GM03348 (cell line): ENCODE measurements at places on chromosomes 16 and 17.

DNA sequence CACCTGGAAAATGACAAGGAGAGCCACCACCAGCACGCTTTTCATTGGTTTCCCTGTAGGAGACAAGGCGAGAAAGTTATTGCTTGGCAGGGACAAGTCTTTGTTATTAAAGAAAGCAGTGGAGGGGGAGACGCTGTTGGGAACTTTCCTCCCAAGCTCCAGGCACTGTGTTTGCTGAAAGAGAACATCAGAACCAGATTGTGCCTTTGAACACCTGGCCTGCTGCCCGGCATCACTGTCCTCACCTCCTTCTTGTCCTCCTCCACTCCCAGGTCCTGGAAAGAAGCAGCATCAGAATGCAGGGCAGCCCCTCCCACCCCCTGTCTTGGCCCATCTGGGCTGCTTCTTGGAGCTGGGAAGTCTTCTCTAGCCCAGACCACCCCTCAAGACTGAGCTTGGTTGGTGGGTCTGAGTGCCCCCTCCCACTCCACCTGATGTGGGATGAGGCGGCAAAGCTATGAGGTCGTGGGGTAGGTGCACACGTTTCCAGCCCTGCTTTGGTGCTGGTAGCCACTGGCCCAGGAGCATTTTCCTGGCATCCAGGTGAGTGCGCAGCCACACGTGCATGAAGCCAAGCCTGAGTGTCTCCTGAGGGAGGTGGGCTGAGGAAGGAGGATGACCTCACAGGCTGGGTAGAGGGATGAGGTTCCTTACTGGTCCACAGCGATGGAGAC is 6.2 kb downstream of the CCR7 start:
- DNase-seq, result no peak

DNA sequence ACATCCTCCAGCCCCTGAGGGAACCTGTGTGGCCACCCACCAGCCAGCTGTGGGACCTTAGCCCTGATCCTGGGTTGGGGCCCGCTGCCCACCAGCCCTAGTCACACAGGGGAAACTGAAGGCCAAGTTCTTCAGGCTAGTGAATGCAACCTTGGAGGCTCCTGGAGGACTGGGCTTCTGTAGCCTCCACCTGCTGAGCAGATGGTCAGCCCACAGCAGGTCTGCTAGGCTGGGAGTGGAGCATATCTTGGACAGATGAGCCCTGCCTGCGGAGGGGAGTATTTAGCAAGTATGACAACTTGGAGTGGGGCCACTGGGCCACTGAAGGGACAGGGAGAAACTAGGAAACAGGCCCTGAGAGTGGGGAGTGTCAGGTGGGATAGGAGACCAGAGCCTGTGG is 4.1 kb downstream of the DPEP3 start:
- no peak for DNase-seq

GRCh38 chr17:75077496-75078283 is 10.1 kb upstream of the SLC16A5 start:
- peak; percentile 36 for DNase-seq

GRCh38 chr16:11768849-11769248 is 26.2 kb upstream of the TXNDC11 start:
- no peak for DNase-seq

GRCh38 chr17:77316191-77316641 is 175.4 kb downstream of the SEC14L1 start:
- DNase-seq, result peak; percentile 74

DNA sequence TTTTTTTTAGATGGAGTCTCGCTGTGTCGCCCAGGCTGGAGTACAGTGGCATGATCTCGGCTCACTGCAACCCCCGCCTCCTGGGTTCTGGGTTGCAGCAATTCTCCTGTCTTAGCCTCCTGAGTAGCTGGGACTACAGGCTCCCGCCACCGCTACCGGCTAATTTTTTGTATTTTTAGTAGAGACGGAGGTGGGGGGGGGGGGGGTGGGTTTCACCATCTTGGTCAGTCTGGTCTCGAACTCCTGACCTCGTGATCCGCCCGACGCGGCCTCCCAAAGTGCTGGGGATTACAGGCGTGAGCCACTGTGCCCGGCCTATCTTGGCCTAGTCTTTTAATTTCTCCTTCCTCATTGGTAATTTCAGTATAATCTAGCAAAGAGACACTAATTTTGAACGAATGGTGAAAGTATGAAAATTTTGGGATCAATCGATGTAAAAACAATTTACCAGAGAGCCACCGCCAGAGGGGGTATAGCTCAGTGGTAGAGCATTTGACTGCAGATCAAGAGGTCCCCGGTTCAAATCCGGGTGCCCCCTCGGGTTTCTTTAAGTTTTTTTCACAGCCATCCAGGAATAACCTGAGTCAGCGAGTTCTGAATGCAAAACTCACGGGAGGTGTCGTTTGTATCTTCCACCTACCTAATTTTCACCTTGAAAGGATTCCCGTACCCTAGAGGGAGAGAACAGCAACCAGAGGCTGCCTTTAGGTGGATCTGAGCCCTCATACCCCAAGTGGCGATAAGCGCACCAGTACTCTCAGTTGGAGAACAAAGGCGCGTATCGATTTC is 2.5 kb upstream of the LASP1 start:
- DNase-seq, result peak; percentile 53

DNA sequence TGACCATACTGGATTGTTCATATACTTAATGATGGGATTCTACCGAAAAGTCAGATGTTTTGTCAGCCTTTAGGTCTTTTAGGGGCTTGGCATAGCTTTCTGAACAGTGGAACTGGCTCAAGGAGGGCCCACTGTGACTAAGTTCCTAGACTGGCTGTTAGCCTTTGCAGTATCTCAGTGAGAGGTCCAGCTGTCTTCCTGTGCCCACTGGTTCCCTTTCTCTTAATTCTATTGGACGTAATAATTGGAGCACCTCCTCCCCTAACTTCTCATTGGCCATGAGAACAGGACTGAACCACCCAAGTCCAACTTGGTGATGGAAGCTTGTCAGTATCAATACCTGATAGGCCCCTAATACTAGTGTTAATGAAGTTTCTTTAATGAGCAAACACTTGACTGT is 13.5 kb downstream of the KPNA2 start:
- DNase-seq, result no peak

DNA sequence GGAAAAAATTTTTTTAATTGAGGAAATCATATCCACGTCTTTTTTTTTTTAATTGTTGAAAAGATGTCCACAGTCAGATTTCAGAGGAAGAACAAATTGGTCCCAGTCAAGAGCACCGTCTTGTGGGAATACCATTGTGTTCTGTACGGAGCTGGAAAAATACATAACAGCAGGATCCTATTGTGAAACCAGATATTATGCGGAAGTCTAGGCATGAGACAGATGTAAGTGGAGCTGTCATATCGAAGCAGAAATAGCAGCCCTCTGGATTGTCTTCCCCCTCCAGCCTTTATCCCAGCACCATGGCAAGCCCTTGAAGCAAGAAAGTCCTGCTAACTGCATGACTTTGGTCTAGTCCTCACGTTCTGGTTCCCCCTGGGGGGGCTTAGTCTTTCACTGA is 391.6 kb upstream of the ASIC2 start:
- no peak for DNase-seq

DNA sequence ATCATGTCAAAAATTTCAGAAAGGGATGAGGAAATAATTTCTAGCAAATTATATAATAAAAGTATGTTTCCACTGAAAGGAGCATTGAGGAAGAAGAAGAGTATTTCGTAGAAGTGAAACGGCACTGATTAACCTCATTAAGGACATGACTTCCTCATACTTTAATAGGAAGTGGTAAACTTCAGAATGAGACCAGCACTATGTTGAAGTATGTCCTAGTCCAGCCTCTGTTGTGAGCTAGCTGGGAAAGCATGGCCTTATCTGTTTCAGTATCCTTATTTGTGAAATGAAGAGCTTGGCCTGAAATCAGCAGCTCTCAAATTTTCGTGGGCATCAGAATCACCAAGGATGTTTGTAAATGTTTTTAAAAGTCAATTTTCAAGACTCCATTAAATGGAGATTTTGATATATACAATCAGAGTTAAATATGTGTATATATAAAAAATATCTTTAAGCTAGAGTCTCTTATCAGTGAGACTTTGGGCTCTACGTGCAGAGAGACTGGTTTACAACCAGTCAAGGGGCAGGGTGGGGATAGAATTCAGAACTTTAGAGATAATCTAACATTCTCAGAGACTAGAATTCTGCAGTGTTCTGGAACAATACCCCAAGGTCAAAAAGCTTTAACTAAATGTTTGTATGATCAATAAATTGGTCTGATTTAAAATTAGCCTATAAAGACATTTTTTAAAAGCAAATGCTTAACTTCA is 365.4 kb downstream of the CDH13 start:
- DNase-seq, result no peak

GRCh38 chr17:32299580-32300164 is 34.0 kb downstream of the RHBDL3 start:
- no peak for DNase-seq

DNA sequence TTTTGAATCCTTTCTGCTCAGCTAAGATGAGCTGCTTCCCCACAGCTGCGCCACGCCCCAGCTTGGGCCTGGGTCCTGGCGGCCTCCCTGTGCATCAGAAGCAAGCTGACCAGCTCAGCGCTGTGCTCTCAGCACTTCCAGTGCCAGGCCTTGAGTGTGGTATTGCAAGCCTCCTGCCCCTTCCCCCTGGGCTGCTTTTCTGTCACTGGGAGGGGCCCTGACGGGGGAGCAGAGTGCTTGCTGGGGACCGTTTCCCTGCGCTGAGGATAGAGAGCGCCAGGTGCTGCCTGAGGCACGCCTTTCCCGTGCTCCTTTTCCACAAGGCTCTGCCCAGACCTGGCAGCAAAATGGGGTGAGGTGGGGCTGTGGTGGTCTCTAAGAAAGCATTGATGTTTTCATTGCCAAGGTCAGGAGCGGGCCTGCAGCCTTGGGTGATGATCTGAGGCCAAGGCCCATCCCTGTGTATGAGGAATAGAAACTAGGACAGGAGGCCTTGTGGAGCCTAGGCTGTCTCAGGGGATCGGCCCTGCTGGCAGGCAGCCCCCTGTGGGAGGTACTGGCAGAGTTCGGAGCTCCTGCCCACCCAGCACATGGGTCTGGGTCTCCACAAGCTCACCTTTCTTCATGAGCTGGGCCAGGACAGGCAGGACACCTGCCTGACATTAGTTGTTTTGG is 29.7 kb downstream of the POLR3E start:
- DNase-seq, result no peak

- DNase-seq, result no peak
These were observed 4.6 kb downstream of the UTS2R start for GRCh38 chr17:82376042-82376730.

- DNase-seq, result no peak
These were observed 24.3 kb downstream of the MGRN1 start for GRCh38 chr16:4648917-4649316.

GRCh38 chr17:3535253-3535995 is 22.2 kb downstream of the TRPV3 start:
- peak; percentile 95 for DNase-seq

GRCh38 chr16:27597361-27597760 is 47.4 kb downstream of the KATNIP start:
- no peak for DNase-seq

GRCh38 chr16:368388-369158 is 1.8 kb downstream of the MRPL28 start:
- no peak for DNase-seq

- no peak for DNase-seq
These were observed 612.1 kb upstream of the SALL1 start for GRCh38 chr16:51763072-51763661.

GRCh38 chr16:29877266-29877961 is 14.4 kb upstream of the CDIPT start:
- peak; percentile 38 for DNase-seq

DNA sequence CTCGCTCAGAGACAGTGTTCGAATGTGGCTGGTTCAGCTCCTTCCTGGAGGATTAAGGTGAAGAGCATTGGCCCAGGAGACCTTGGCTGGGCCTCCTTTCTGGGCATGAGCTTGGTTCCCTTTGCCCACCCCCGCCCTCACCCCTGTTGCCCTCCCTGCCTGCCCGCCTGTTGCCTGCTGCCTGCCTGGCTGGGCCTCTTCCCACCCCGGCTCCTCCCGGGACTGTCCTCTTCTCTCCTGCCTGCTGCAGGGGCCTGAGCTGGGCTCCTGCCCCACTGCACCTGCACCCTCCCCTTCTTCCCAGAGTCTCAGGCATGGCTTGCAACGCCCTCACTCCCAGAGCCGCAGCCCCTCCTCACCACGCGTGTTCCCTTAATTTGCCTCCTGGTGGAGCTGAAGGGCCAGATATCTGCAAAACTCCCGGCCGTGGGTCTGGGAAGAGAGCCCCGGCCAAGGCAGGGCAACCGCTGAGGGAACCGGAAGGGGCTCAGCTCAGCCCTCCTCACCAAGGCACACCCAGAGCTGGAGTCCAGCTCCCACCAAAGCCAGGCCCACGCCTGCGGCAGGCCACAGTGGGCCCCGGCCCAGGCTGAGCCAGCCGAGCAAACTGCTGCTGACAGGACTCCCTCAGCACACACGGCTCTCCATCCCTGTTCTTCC is 31.2 kb downstream of the MNT start:
- no peak for DNase-seq

- DNase-seq, result peak; percentile 25
These were observed 2.6 kb downstream of the GPR179 start for GRCh38 chr17:38341035-38341721.
